Stimulated activated CD8-positive, alpha-beta memory T cell treated with anti-CD3 and anti-CD28 coated beads, Interleukin-12 subunit alpha, Interleukin-12 subunit beta, amount 100 ng/mL, for 4 hours (primary cell): ENCODE measurements at places on chromosomes 16 and 17.

- DNase-seq, result no peak
These were observed 5.4 kb downstream of the WDR81 start for GRCh38 chr17:1729966-1730325.

GRCh38 chr17:12591021-12591735, 74.5 kb upstream of the MYOCD start:
- DNase-seq, result no peak

GRCh38 chr17:27338536-27338985, 44.6 kb downstream of the WSB1 start:
- no peak for DNase-seq

DNA sequence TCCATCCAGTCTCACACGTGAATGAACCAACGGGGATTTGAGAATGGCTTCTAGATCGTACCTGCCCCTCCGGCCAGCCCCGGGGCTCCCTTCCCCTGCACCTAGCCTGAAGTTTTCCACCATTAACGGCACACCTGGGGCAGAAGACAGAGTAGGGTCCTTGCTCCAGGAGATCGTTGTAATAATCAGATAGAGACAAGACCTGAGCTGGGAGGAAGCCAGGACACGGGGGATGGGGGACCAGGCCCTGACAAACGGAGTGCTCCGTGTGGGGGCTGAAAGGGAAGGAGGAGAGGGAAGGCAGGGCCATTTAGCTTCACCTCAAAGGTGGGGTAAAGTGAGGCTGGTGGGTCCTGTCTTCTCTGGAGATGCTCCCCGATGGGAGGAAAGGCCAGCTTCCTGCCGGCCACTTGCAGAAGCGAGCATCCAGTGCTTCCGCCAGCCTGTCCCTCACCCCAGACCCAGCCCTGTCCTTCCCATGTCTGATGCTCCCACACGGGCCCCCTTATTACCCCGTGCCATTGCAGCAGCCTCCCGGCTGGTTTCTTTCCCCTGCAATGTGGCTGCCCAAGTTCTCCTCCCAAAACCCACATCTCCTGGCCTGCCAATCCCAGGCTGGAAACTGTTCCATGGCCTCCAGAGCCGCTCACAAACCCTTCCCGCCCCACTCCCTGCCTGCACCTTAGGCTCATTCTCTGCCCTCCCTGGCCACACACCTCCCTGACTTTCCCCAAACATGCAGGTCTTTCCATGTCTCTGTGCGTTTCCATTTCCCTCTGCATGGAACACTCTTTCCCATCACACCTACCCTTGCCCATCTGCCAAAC, 79.3 kb downstream of the MRC2 start:
- DNase-seq, result no peak

GRCh38 chr17:8918807-8919465, 46.6 kb downstream of the PIK3R5 start:
- DNase-seq, result no peak

DNA sequence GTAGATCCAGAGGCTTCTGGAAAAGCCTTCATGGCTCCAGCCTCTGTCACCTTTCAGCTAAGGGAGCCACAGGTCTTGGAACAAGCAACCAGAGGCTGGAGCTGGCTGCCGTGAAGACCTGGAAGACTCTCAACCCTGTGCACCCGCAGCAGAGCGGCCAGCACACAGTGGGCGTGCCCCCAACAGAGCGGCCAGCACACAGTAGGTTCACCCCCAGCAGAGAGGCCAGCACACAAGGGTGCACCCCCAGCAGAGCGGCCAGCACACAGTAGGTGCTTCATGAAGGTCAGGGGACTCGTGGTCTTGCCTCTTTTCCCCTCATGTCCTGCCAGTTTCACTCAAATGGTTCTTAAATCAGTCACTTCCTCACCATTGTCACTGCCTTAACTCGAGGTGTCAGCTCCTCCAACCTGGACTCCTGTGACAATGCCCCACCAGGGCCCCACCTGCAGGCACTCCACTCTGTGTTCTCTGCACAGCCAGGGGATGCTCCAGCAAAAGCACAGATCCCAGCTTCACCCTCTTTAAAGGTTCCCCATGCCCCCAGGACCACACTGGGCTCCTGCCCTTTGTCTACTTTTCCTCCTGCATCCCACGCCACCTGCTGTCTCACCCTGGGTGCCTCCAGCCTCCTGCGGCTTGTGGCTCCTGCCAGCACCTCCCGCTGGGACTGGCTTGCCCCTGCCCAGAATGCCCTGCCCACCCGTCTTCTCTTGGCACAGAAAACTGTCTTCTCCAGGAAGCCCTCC, 42.4 kb upstream of the DOC2B start:
- no peak for DNase-seq

GRCh38 chr17:82930043-82930923, 90.5 kb upstream of the ZNF750 start:
- DNase-seq, result no peak

GRCh38 chr16:26816885-26817571, 249.7 kb upstream of the C16orf82 start:
- no peak for DNase-seq

GRCh38 chr17:3750926-3751325, 27.2 kb downstream of the HASPIN start:
- DNase-seq, result no peak

- DNase-seq, result no peak
These were observed 124.8 kb downstream of the STXBP4 start for GRCh38 chr17:55093353-55093752.

- DNase-seq, result no peak
These were observed 117.1 kb upstream of the AXIN2 start for GRCh38 chr17:65678546-65678945.

- no peak for DNase-seq
These were observed 300.5 kb upstream of the CCL2 start for GRCh38 chr17:33954597-33954996.

DNA sequence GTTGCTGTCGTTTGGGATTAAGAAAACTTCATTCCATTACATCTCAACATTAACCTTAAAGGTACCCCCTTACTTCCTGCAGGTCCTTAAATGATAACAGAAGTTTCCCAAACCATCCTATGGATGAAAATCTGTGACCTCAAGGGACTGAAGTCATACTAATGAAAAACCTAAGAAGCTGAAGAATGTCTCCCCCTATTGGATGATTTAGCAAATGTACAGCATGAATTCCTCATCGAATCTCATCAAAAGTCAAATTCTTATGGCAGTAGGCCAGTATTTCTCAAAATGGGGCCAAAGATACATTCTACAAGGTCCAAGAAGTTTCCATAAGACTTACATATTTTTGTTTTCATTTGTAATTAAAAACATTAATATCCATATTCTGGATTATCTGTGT, 13.5 kb downstream of the SCO1 start:
- DNase-seq, result no peak

DNA sequence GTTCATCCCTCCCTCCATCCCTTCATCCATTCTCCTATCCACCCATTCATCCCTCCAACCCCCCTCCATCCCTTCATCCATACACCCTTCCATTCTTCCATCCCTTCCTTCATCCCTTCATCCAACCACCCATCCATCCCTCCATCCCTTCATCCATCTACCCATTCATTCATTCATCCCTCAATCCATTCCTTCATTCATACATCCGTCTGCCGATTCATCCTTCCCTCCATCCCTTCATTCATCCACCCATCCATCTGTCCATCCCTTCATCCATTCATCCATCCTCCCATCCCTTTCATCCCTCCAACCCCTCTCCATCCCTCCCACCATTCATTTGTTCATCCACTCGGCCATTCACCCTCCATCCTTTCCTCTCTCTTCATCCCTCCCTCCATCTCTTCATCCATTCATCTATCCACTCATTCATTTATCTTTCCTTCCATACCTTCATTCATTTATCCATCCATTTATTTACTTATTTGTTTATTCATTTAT, 95.7 kb downstream of the FOXL1 start:
- no peak for DNase-seq

DNA sequence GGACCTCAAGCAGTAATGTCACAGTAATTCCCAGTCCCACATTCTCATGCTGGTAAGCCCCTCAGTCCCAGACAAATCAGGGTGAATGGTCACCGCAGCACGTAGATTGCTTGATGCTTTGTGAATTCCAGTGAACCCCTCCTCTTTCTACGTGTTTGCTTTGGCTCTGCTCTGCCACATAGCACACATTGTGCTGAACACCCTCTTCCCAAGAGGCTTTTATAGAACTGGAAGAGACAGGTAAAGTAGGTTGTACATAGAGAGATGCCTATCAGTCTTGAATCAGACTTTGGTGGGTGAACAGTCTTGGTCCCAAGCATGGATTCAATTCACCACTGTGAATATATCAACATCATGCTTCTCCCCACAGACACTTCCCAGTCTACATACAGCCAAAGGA, 579 bp upstream of the KRTAP9-6 start:
- DNase-seq, result no peak

DNA sequence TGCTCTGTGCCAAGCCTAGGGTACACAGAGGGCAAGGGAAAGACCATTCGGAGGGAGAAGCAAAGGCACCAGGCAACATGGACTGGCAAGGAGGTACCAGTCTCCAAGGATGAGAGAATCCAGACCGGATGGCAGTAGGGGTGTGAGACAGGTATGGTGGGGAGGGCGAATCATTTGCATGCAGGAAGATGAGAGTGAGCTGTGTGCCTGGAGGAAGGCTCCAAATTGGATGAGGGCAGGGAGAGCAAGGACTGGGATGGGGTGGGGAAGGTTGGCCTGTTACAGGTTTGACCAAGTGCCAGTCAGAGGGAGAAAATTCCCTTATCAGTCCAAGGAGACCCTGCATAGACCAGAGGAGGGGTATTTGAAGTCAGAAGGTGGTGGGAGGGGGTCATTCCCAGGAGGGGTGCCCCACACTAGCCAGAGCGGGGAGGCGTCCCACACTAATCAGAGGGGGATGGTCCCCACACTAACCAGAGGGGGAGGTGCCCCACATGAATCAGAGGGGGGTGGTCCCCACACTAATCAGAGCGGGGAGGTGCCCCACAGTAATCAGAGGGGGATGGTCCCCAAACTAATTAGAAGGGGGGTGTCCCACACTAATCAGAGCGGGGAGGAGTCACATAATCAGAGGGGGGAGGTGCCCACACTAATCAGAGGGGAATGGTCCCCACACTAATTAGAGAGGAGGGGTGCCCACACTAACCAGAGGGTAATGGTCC, 737 bp downstream of the CANT1 start:
- no peak for DNase-seq

- no peak for DNase-seq
These were observed 183.2 kb downstream of the AATF start for GRCh38 chr17:37131669-37132611.

GRCh38 chr17:64256913-64257807, 5.9 kb downstream of the TEX2 start:
- DNase-seq, result no peak

DNA sequence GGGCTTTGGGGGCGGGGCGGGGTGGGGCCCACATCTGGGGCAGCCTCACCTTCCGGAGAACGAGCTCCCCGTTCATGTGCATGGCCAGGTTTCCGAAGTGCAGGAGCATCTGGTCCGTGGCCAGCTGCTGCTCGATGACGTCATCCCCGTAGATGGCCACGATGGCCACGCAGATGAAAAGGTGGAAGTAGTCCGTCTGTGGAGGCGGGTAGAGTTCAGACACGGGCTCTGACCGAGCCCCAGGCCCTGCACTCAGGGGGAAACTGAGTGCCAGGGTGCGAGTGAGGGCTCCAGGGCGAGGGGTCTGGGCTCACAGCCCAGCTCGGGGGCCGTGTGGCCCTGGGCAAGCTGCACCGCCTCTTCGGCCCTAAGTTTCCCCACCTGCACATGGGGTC, 93.7 kb downstream of the TBC1D16 start:
- no peak for DNase-seq
